Central memory CD4-positive, alpha-beta T cell (primary cell): ENCODE measurements at places on chromosomes 7 and 10.

DNA sequence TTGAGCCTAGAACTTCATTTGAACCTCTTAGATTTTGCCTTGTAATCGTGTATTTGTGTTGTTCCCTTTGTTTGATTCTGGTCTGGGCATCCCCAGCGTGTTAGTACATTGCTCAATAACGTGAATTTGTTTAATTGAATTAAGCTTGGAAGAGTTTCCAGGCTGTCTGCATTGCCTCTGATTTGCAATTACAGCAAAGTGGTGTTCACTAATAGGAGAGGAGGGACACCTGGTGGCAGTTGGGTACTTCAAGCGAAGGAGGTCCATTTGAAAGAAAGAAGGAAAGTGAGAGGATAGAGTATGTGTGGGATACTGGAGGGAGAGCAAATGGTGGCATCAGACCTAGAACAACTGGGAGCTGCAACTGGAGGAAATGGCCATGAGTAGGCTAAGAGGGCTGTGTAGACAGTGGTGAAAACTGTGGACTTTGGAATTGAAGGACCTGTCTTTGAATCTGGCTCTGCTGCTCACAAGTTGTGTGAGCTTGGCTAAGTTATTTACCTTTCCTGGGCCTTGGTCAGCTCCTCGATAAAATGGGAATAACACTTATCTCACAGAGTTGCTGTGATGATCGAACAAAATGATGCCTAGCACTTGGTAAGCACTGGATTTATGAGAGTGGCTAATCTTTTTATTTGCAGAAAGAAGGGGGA lies 15.1 kb downstream of the LSMEM1 start:
- DNase-seq: peak; percentile 12

- DNase-seq: no peak
Observed at GRCh38 chr10:121692626-121693025, 94.4 kb upstream of the FGFR2 start.

DNA sequence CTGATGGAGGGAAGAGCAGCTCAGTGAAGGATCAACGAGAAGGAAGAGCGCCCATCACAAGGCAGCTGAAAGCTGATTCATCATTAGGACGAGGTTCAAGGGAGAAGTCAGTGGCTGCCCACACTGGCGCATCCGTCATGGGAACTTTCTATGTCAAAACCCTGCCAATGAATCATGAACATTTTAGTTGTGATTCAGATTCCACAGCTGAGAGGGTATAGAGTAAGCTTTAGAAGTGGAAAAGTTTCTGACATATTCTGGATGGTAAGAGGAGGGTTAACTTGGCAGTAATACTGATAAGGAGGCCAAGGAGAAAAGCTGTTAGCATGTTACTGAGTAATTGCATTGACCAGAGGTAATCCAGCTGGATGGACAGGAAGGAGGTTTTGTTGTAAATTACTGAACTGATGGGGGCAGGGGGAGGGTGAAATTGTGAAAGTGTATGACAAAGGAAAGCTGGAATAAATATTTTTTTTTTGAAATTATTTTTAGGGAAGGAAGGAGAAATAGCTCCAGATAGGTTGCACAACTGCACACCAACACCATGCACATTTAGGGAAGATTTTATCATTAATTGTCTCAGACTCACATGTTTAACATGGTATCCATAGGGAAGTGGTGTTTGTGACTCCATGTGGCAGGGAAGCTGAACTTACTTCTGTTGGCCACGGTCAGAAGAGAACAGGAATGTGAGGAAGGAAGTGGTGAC lies 78.3 kb upstream of the NRP1 start:
- DNase-seq: no peak

GRCh38 chr10:78502210-78502936 lies 468.7 kb downstream of the RPS24 start:
- no peak for DNase-seq

- no peak for DNase-seq
Observed at GRCh38 chr10:73965890-73966768, 31.8 kb upstream of the VCL start.

- DNase-seq: peak; percentile 55
Observed at GRCh38 chr10:97731346-97732051, 5.4 kb upstream of the ZFYVE27 start.

- no peak for DNase-seq
Observed at GRCh38 chr10:106931159-106931852, 233.2 kb downstream of the SORCS1 start.

GRCh38 chr10:77105761-77106221 lies 531.8 kb downstream of the KCNMA1 start:
- DNase-seq: no peak

DNA sequence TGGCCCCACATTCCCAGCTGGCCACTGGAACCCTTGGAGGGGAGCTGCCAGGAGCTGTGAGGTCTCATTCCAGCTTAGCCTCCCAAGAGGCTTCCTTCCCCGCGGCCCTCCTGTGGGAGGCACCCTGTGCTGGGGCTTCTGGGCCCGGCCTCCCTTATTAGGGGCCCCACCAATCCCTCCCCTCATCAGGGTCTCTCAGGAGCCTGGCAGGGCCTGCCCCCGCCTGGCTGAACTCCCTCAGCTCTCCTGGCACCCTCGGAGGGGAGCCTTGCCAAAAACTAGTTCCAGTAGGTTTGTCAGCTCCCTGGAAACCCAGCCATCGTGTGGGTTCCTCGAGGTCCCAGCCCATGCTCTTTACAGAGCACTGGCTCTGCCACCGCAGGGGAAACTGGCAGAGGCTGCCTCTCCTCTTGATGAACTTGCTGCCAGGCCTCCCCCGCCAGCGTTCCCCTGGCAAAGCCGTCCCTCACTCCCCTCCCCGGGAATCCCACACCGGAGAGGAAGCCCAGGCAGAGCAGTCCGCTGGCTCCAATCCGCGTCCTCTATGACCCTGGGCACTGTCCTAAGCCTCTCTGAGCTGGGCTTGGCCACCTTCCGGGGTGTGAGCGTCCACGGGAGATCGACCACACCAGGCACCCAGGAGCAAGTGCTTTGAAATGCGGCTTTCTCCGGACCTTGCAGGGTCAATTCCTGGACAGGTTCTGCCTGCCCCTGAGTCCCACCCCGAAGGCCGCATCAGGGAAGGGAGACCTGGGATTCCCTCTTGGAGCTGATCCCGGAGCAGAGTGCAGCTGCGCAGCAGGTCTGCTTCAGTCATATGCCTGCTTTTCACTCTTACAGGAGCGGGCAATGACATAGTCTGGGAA lies 139.8 kb downstream of the ARHGAP22 start:
- no peak for DNase-seq

- DNase-seq: no peak
Observed at GRCh38 chr7:25073451-25073850, 51.6 kb downstream of the CYCS start.

GRCh38 chr7:95471071-95471470 lies 14.7 kb upstream of the ASB4 start:
- DNase-seq: no peak

DNA sequence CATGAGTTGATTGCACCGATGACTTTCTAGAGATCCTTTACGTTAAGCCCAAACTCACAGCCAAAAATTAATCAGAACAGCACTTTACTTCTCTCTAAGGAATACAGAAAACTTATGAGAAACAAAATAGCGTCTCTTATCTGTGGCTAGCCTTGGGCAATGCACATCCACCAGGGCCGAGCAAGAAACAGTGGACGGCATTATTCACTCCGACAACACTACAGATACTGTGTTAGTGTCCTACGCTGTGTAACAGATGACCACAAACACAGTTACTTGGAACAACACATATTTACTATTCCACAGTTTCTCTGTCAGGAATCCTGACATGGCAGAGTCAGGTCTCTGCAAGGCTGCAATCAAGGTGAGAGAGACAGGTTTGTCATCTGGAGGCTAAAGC lies 598.3 kb upstream of the ADARB2 start:
- DNase-seq: no peak

- no peak for DNase-seq
Observed at GRCh38 chr10:86206240-86206579, 160.4 kb downstream of the GRID1 start.

GRCh38 chr10:60877061-60877776 lies 66.8 kb downstream of the RHOBTB1 start:
- DNase-seq: no peak

DNA sequence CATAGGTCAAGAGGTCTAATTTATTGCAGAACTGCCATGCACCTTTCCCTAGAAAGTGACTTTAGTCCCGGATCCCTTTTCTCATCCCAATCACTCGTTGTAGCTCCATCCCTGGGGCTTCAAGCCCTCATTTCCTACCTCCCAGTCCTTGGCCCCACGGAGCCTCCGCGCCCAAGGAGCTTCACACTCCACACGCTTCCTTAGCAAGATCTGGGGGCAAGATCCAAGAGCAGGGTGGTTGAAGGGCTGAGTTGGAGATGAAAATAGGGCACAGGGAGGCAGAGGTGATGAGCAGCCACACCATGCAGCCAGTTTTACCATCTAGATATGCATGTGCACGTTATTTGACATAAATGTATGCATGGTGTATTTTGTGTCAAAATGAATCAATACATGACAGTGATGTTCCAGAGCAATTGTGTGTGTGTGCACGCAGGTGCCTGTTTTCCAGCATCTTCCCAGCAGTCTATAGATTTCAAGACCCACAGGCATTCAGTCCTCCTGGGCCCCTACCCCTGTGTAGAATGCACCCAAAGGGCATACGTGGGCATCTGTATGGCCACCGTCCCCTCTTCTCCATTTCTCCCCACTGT lies 6.0 kb upstream of the TRPV6 start:
- no peak for DNase-seq

DNA sequence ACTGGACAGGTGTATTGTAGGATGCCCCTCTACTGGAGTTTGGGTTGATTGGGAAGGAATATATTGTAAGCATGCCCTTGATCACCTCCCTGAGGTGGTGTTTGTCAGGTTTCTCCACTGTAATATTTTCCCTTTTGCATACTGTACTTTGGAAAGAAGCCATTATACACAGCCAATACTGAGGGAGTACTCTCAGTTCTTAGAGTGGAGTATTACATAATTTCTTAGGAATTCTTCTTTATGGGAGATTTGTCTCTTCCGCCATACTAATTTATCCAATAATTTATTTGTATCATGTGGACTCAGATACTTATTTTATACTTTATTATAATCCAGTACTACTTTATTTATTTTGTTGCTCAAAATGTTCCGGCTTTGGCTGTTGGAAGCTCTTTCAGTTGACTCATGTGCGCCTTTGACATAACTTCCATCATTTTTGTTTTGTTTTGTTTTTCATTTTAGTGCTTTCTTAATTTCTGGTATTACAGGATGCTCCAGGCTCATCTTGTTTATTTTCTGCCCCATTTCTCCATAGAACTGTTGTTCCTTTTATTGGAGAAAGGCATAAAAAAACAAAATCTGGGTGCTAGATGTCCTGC lies 29.7 kb downstream of the MKLN1 start:
- DNase-seq: no peak

- DNase-seq: no peak
Observed at GRCh38 chr7:22499044-22499443, 944 bp downstream of the STEAP1B start.

- DNase-seq: peak; percentile 13
Observed at GRCh38 chr10:7410301-7410861, 453 bp downstream of the SFMBT2 start.

GRCh38 chr7:38463277-38464225 lies 167.6 kb downstream of the AMPH start:
- peak; percentile 64 for DNase-seq
